ENCODE measurements at places on chromosomes 1 and 21. TPM values are rescaled to one million over a fixed set of nuclear protein-coding genes. Genes with fewer than 3 reads are reported as not detected.
A peak's percentile ranks its signal among the peaks of the same experiment; 100 is the strongest.

- H3K27ac ChIP-seq, result no peak overlapping the region
- no peaks in the 10 kb centered on the region for H3K4me1 ChIP-seq
- no peak overlapping the region for H3K4me3 ChIP-seq
- H3K27me3 ChIP-seq, result no peaks in the 10 kb centered on the region
- no peaks in the 10 kb centered on the region for H3K36me3 ChIP-seq
- no peak for DNase-seq
These were observed 6.5 kb downstream of the RD3 start for GRCh38 chr1:211485480-211485857.

- H3K27ac ChIP-seq, result no peak overlapping the region
- H3K4me1 ChIP-seq, result no peaks in the 10 kb centered on the region
- no peak for DNase-seq
- no peaks in the 10 kb centered on the region for H3K36me3 ChIP-seq
These were observed 130.6 kb downstream of the HUNK start for GRCh38 chr21:32003411-32003810.

The KRTAP7-1 gene
- total RNA-seq, result not detected

DNA sequence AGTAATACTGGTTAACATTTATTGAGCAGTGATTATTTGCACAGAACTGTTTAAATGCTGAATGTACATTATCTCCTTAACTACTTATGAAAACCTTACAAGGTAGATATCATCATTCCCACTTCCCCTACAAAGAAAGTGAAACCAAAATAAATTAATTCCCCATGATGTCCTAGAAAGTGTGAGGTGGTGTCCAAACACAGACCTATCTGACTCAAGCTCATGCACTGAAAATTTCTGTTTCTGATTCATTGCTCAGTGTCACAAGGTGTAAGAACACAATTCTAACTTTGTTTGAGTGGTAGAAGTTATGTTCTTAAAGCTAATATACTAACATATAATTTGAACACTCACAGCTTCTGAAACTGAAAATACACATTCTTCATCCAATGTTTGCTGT is 178.7 kb downstream of the MRPL39 start:
- no peaks in the 10 kb centered on the region for H3K4me1 ChIP-seq
- H3K27me3 ChIP-seq, result no peaks in the 10 kb centered on the region
- no peaks in the 10 kb centered on the region for H3K36me3 ChIP-seq
- DNase-seq, result no peak
- no peak overlapping the region for H3K27ac ChIP-seq

The DMRTA2 gene
- not detected for total RNA-seq

DNA sequence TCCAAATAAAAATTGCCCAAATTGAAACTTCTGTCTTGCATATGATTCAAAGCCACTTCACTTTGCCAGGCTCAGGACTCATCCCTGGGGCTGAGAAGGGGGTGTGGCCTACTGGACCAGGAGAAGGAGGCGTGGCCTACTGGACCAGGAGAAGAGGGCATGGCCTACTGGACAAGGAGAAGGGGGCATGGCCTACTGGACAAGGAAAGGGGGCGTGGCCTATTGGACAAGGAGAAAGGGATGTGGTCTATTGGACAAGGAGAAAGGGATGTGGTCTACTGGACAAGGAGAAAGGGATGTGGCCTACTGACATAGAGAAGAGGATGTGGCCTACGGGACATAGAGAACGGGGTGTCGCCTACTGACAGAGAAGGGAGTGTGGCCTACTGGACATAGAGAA is 405.3 kb downstream of the RRAGC start:
- no peak overlapping the region for H3K27ac ChIP-seq
- DNase-seq, result no peak
- H3K27me3 ChIP-seq, result no peaks in the 10 kb centered on the region
- no peak overlapping the region for H3K4me3 ChIP-seq
- no peaks in the 10 kb centered on the region for H3K36me3 ChIP-seq

The SPRR5 gene
- total RNA-seq, result not detected

DNA sequence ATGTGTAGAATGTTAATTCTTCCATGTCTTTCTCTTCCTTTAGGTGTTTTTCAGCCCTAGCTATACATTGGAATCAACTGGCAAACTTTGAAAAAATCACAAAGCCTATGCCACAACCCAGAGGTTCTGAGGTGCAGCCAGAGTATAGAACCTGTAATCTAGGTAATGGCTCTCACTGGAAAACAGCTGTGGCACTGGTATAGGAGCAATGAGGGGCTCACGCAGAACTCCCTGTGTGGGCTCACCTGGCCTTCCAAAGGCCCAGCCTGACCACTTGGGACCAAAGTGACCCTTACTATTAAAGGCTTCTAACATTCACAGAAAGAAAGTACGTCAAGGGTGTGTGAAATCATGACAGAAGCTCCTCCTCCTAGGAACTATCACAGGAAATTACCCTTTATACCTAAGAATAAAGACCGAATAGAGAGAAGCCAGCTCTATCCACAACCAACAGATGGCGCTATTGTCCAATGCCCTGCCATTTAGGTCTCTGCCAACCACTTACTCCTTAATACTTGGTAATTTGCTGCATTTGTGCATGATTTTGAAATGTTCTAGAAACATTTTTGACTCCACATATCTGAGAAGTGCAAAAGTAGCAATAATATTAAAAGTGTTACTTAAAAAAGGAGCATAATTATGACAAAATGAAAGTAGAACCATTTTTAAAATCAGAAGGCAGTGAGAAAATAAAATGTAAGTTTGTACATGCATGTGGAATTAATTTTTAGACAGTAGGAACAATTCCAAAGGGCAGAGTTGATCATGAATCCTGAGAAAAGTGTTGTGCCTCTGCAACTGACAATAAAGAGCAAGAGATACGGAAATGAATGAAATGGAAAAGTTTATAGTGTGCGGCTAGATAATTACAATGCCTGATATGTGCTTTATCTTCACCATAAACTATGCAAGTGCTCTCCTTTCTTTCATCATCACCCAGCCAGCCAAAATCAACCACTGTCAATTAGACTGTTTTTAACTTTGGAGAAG is 93.1 kb upstream of the HAO2 start:
- H3K4me1 ChIP-seq, result no peaks in the 10 kb centered on the region
- no peak overlapping the region for H3K4me3 ChIP-seq
- no peaks in the 10 kb centered on the region for H3K27me3 ChIP-seq
- no peaks in the 10 kb centered on the region for H3K36me3 ChIP-seq

GRCh38 chr1:154989195-154989860 is 4.1 kb upstream of the LENEP start:
- DNase-seq, result no peak
- peaks cover 14% of the 10 kb centered on the region for H3K4me1 ChIP-seq
- no peaks in the 10 kb centered on the region for H3K27me3 ChIP-seq
- peaks cover 33% of the 10 kb centered on the region for H3K36me3 ChIP-seq

The GUCA2B gene
- not detected for total RNA-seq

The PERM1 gene
- total RNA-seq, result 218 TPM

DNA sequence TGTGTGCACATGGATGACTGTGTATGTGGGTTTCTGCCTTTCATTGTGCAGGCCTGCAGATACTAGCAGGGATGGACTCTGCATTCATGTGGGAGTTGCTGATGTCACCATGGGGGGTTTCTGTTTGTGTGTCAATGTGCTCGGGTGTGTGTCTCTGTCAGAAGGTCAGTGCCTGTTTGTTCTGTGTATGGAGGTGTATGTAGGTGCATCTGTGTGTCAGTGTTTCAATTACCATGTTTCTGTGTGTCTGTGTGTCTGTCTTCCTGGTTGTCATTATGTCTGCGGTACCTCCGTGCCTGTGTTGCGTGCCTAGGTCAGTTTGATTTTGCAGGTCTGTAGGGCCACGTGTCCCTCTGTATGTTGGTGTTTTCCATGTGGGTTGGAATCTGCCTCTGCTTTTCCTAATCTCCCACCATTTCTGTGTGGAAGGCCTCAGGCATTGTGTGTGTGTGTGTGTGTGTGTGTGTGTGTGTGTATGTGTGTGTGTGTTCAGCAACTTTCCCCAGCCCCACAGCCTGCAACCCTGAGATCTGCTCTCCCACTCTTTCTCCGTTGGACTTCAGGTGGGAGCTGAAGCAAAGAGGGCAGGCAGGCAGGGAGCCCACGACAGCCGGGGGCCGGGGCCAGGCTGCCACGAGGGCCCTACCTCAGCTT is 36.7 kb upstream of the WASF2 start:
- DNase-seq, result no peak
- H3K27me3 ChIP-seq, result no peaks in the 10 kb centered on the region
- H3K4me3 ChIP-seq, result peak overlapping the region; percentile 16
- H3K27ac ChIP-seq, result peak overlapping the region; percentile 89
- H3K36me3 ChIP-seq, result no peaks in the 10 kb centered on the region
- H3K4me1 ChIP-seq, result peaks cover 78% of the 10 kb centered on the region

The SHISAL2A gene
- total RNA-seq, result 0.33 TPM
